GM04504 (cell line): ENCODE measurements at places on chromosomes 6 and 20.

DNA sequence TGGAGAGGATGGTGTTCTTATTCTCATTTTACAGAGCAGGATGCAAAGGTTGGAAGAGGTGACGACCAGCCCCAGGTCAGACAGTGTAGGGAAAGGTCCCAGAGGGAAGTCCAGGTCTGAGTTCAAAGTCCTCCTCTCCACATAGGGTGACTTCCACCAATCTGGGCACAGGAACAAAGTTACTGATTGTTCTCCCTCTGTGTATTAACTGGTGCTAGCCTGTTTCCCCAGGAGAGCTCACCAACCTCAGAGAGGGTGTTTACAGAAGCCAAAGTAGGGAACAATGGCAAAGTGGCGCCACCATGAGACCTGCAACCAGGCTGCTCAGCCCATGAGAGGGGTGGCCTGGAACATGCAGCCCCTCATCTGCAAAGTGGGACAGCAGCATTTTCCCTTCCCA is 16.8 kb upstream of the SIRPB1 start:
- no peak for DNase-seq

GRCh38 chr6:11974089-11974488 is 38.0 kb upstream of the HIVEP1 start:
- DNase-seq: no peak

DNA sequence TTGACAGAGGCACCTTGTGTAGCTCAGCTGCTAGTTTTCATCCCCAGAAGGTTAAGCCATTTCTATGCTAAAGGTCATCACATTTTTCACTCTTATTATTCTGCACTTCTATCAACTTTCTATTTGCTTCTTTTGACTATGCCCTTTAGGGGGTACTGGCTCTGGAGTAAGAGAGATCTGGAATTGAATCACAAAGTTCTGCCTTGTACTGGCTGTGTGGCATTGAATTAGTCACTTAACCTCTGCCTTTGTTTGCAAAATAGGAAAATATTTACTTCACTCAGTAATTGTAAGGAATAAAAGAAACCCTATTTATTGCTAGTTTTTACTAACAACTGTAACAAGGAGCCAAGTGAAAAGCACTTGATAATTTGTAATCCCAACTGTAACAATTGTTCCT is 56.8 kb upstream of the MTRF1L start:
- DNase-seq: no peak

DNA sequence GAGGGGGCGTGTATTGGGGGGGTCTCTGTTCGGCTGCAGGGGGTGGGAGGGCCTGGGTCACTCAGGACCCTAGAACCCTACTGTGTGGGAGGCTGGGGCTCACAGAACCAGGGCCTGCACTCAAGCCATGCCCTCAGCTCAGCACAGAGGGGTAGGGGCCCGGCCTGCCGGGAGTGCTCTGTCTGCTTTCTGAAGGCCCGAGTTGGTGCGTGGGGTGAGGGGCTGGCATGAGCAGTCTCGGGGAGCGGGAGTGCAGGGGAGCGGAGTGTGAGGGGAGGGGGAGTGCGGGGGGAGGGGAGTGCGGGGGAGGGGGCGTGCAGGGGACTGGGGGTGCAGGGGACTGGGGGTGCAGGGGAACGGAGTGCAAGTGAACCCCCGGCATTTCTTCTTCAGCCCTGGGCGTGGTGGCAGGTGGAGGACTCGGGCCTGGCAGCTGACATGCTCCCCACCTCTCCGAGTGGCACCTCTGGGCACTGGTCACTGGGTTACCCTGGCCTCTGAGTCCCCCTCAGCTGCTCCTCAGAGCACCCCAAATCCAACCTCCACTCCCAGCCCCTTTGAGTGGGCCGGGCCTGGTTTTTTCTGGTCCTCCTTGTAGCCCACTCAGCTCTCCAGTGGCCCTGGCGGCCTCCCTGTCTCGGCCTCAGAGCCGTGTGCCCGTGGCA is 1.0 kb downstream of the COL20A1 start:
- no peak for DNase-seq

GRCh38 chr20:11958855-11959254 is 41.2 kb downstream of the BTBD3 start:
- DNase-seq: no peak

DNA sequence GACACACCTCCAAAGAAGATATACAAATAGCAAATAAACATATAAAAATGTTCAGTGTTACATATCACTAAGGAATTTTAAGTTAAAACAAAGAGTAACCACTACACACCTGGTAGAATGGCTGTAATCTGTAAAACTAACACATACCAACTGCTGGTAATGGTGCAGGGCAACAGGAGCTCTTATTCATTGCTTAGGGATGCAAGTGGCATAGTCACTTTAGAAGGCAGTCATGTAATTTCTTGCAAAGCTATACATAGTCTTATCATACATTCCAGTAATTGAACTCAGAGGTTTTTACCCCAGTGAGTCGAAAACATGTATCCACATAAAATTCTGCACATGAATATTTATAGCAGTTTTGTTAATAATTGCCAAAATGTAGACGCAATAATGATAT is 906.8 kb upstream of the CITED2 start:
- no peak for DNase-seq

- no peak for DNase-seq
These were observed 4.0 kb upstream of the CST1 start for GRCh38 chr20:23754731-23755130.

GRCh38 chr6:112227411-112227810 is 27.0 kb downstream of the LAMA4 start:
- no peak for DNase-seq

- no peak for DNase-seq
These were observed 21.0 kb upstream of the OCSTAMP start for GRCh38 chr20:46571418-46571817.

DNA sequence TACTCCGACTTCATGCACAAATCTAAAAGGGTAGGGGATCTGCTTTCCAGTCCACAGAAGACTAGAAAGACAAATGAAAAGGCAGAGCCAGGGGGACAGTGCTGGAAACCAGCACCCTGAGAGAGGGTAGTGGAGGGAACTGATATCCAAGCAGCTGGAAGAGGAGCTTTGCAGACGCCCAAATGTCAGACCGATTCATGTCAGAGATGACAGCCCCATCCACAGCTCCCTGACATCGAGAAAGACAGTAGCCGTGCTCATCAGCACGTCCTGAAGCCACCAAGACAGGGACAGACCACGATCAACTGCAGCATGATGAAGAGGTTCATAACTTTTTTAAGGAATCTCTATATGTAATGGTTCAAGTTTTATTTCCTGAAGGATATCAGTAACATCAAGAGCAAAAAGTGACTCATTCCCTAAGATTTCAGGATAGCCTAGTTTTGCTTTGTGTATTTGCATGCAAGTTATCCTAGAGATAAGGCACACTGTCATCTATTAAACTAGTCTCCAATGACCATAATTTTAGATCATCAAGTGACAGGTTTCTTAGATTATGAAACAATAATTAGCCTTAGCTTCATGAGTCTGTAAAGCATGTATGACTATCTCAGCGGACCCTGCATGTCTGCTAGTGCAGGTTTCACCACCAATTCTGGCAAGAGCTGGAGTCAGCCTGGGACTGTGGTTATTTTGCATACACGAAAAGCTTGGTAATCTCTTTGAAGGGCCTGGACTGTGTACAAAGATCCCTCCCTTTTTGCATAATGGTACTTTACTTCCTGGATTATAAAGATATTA is 43.0 kb downstream of the PRDM1 start:
- DNase-seq: peak; percentile 94

DNA sequence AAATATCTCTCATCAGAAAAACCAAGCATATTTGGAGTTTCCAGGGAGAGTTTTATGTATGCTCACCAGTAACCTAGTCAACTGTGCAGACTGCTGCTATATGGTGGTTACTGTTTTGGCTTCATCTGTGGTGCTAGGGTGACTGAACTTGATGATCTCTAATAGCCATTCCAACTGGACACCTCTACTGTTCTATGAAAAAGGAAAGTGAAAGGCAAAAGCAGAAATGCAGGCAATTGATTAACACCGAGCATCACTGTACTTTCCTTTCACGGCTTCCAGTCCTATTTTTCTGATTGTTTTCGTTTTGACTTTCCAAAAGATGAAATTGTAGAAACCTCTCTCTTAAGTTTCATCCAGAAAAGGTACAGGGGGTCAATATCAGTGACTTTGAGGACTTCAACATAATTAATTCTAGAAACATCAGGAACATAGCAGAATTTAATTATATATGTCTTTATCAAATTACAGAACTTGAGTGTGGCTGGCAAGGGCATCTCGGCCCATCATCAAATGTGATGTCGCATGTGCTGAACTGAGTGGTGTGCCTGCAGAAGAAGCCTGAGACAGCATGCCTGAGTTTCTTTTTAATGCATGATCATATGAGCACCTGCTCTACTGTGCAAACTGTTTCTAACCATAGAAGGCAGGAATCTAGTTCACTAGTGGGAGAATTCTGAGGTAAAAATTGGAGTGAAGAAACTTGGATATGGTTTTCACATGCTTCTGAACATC is 464.3 kb upstream of the FLRT3 start:
- no peak for DNase-seq

DNA sequence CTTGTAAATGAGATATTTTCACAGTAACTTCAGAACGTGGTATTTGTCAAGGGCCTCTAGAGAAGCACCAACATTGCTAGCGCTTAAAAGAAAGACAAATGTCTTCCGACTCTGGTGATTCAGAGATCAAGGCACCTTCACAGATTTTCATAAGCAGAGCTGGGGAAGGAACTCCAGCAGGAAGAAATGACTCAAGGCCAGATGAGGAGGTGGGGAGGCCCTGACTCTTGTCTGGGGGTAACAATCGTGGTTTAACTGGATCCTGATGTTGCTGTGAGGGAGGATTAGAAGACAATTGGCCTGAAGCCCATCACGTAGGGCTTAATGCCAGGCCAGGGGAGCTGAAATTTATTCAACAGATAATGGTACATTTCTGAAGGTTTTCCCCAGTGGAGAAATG is 122.9 kb upstream of the QKI start:
- DNase-seq: no peak
